Sigmoid colon (tissue), 7 donors: ENCODE measurements at places on chromosomes 13 and 19. TPM values are rescaled to one million over a fixed set of nuclear protein-coding genes. Genes with fewer than 3 reads are reported as not detected.

DNA sequence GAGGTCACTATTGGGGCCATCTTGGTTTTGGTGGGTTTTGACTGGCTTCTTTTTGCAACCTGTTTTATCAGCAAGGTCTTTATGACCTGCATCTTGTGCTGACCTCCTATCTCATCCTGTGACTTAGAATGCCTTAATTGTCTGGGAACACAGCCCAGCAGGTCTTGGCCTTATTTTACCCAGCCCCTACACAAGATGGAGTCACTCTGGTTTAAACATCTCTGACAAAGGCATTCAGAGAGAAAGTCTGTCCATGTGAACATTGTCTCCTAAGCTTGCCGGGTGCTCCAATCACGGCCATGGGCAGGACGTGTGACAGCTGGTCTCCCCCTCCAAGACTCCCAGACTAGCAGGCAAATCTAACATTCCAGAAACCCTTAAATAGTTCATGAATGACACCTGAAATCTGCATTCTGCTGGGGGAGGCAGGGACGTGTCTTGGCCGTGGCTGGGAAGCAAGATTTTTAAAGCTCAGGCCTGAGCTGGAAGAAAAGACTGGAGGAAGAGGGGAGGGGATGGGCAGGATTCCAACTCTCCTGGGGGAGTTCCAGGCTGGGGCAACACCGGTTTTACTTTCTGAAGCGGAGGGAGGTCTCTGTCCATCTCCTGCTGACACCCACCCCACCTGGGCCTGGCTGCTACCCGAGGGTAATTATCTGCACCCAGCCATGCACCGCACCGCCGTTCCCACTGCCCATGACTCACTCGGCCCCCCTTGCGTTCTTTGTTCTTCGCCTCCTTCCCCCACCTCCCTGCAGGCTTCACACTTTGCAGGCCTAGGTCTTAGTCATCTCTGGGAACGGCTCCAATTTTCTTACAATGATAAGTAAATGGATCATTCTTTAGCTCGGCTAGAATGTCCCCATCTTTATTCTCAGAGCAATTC is 11.6 kb upstream of the OR1M1 start:
- peak; percentile 90 for DNase-seq

- no peak for DNase-seq
Measured at GRCh38 chr19:42197375-42197817, 20.1 kb downstream of the DEDD2 start.

DNA sequence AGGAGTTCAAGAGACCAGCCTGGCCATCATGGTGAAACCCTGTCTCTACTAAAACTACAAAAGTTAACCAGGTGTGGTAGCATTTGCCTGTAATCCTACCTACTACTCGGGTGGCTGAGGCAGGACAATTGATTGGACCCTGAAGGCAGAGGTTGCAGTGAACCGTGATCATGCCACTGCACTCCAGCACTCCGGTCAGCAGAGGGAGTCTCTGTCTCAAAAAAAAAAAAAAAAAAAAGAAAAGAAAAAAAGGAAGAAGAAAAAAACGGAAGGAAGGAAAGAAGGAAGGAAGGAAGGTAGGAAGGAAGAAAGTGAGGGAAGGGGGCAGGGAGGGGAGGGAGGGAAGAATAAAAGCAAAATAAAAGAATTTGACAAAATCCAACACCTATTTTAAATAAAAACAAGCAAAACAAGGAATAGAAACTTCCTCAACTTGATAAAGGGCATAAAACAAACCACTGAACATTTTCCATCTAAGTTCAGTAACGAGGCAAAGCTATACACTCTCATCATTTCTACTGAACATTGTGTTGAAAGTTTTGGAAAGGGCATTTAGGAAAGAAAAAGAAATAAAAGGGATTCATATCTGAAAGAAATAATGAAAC is 411.6 kb upstream of the SLITRK5 start:
- DNase-seq, result no peak

- no peak for DNase-seq
Measured at GRCh38 chr19:40208602-40209001, 9.6 kb downstream of the TTC9B start.

Gene SLC10A2
- not detected for total RNA-seq

Gene CPAMD8
- total RNA-seq, result 4.6 TPM

Gene SPACA4
- total RNA-seq, result not detected
